ENCODE measurements at places on chromosomes 2 and 18. TPM values are rescaled to one million over a fixed set of nuclear protein-coding genes. Genes with fewer than 3 reads are reported as not detected.

Gene DNAJC5G
- total RNA-seq: not detected

Gene COL3A1
- total RNA-seq: 3,551 TPM

Gene IL1RN
- not detected for total RNA-seq

Gene ELOA2
- total RNA-seq: not detected

Gene PAPOLG
- total RNA-seq: 17.3 TPM

Gene ORC4
- total RNA-seq: 30.9 TPM

Gene MEIS1
- total RNA-seq: 23.6 TPM

Gene C2orf78
- not detected for total RNA-seq

Gene DUSP28
- total RNA-seq: 2.4 TPM

Gene TEKT4
- not detected for total RNA-seq

Gene DNAH6
- 0.13 TPM for total RNA-seq

Gene OR6B2
- total RNA-seq: not detected

Gene ACKR3
- total RNA-seq: 9.2 TPM

Gene ADD2
- not detected for total RNA-seq
